ENCODE measurements at places on chromosomes 7 and 10.

- DNase-seq, result no peak
Observed at GRCh38 chr7:140390466-140391190, 7.7 kb downstream of the SLC37A3 start.

DNA sequence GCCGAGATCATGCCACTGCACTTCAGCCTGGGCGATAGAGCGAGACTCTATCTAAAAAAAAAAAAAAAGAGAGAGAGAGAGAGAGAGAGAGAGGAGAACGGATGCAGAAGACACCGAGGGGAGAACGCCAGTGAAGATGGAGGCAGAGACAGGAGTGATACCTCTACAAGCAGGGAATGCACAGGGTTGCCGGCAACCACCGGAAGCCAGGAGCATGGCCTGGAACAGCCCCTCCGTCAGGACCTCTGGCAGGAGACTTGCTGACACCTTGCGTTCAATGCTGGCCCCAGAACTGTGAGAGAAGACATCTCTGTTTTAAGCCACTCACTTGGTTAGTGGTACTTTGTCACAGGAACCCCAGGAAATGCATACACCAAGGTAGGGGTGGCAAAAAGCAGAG is 38.1 kb upstream of the DUSP5 start:
- DNase-seq, result no peak

GRCh38 chr7:107372298-107372697 is 97.6 kb upstream of the GPR22 start:
- DNase-seq, result no peak

DNA sequence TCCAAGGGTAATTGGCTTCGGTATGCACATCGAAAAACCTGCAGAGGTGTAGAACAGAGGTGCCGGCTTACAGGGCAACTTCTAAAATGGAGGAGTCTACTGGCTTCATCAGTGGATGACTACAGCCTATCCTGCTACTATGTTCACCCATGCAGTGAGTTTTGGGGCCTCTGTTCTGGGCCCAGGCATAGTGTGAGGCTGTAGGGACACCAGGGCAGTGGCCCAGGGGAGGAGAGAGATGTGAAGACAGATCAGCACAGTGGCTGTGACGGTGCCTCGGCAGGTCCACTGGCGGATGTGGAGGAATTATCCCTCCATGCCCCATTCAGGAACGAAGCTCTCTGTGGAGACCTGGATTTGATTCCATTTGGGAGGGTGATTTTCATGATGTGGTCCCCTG is 235.3 kb upstream of the MKI67 start:
- DNase-seq, result no peak

- DNase-seq, result no peak
Observed at GRCh38 chr7:155386608-155387007, 71.3 kb upstream of the EN2 start.

DNA sequence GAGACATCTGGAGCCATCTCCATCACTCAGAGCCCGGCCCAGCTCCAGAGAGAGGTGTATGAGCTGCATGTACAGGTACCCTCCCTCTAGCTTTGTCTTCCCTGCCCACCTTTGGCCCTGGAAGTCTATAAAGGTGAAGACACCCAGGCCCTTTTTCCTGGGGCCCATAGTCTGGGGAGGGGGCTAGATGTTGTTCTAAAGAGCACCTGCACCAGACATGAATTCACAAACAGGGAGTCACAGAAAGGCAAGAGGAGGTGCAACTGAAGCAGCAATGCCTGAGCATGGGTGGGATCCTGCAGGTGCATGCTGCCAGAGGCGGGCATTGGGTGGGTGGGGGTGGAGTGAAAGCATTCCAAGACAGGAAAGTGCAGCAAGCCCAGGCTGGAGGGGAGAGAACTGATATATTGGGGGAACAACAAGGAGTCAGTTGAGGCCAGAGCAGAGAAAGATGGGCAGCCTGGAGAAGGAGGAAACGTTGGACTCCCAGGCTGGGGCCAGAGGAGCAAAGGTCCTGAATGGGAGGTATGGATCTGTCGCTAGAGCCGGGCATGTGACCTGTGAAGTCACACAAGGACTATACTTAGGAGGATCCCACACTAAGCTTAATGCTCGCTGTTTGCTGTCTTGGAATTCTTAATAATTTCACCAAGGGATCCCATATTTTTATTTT is 11.7 kb downstream of the CDHR1 start:
- DNase-seq, result no peak

- no peak for DNase-seq
Observed at GRCh38 chr10:49292565-49293207, 6.3 kb upstream of the C10orf71 start.

GRCh38 chr7:155322530-155322929 is 24.9 kb downstream of the INSIG1 start:
- DNase-seq, result no peak

- DNase-seq, result no peak
Observed at GRCh38 chr7:121831351-121831750, 41.6 kb upstream of the PTPRZ1 start.

GRCh38 chr7:156017916-156018700 is 205.8 kb upstream of the SHH start:
- DNase-seq, result no peak

- peak; percentile 65 for DNase-seq
Observed at GRCh38 chr7:105806592-105807447, 69.6 kb downstream of the ATXN7L1 start.

DNA sequence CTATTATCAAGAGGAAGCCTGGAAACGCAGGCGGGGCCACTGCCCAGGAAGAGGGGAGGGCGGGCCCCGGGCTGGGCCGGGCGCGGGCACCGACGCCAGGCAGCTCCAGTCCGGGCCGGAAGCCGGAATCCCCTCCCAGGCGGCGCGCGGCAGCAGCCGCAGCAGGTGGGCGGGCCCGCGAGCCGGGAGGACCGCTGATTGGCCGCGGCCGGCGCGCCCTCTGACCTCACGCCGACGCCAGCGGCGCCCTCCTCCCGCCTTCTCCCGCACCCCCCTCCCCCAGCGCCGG is 438 bp downstream of the BCL7B start:
- DNase-seq, result peak; percentile 85

- DNase-seq, result no peak
Observed at GRCh38 chr7:46152696-46153095, 231.6 kb upstream of the IGFBP3 start.

DNA sequence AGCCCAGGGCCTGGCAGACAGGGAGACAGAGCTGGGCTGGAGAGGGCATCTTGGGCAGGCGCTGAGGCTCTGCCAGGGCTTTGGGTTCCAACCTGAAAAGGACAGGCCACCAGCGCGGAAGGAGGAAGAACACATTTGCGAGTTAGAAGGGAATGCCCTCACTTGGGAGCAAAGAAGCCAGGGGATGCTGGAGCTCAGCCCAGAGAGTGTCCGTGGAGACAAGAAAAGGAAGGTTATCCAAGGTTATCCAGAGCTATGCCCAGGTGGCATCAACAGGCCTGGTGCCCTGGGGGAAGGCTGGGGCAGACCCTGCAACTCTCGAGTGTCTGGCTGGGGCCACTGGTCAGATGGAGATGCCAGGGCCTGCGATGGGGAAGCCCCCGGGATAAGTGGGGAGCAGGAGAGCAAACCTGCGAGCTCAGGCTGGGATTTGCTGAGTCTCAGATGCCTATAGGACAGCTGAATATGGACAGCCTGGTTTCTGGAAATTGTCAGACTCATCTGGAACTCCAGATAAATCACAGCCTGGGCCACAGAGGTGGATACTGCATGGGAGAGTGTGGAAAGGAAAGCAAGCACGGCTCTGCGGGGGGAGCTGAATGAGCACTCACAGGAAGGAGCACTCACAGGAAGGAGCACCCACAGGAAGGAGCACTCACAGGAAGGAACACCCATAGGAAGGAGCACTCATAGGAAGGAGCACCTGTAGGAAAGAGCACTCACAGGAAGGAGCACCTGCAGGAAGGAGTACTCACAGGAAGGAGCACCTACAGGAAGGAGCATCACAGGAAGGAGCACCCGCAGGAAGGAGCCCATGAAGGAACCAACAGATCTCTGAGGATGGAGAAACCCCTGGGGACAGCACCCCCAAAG is 152.1 kb downstream of the ADAM12 start:
- DNase-seq, result no peak

- DNase-seq, result peak; percentile 16
Observed at GRCh38 chr10:124497196-124497881, 35.7 kb downstream of the LHPP start.

- no peak for DNase-seq
Observed at GRCh38 chr10:58797356-58797755, 284.7 kb downstream of the BICC1 start.

- DNase-seq, result no peak
Observed at GRCh38 chr10:54607983-54608382, 193.0 kb downstream of the PCDH15 start.
